ENCODE measurements at places on chromosomes 3 and 15.

GRCh38 chr3:10524799-10525301 lies 19.5 kb upstream of the ATP2B2 start:
- peak; percentile 7 for DNase-seq

GRCh38 chr15:74585191-74585590 lies 30.4 kb upstream of the CLK3 start:
- no peak for DNase-seq

DNA sequence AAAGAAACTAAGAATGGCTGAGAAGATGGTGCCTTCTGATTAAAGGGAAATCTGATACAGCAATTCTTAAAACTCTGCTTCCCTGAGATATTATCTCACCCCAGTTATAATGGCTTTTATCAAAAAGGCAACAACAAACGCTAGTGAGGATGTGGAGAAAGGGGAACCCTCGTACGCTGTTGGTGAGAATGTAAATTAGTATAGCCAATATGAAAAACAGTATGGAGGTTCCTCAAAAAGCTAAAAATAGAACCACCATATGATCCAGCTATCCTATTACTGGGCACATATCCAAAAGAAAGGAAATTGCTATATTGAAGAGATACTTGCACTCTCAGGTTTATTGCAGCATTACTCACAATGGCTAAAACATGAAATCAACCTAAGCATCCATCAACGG lies 65.1 kb downstream of the GOLIM4 start:
- DNase-seq: no peak

DNA sequence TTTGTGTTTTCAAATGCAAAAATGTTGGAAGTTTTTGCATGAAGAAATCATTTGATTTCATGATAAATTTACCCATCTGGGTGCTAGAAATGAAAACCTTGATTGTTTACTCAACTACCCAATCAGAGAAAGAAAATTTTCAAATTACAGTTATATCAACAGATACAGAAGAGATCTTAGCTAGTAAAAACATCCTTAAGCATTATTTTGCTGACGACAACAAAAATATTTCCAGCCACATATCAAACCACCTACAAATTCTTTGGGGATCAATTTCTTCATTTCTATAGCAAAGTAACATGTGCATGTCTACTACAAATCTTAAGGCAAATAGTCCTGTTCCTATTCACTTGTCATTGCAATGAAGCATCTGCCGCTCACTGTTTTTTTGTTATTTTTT lies 530.3 kb downstream of the ZIC1 start:
- DNase-seq: no peak

All from activated CD4-positive, alpha-beta T cell treated with anti-CD3 and anti-CD28 coated beads for 1 hour (primary cell).